Lung (tissue), 17 donors: ENCODE measurements at places on chromosomes 3 and 15. TPM values are rescaled to one million over a fixed set of nuclear protein-coding genes. Genes with fewer than 3 reads are reported as not detected.

CPOX gene
- total RNA-seq: 14.0 TPM

ARHGAP31 gene
- total RNA-seq: 45.8 TPM

ZNF80 gene
- total RNA-seq: not detected

RYK gene
- 35.8 TPM for total RNA-seq

ZNF774 gene
- 4.9 TPM for total RNA-seq

FGF7 gene
- total RNA-seq: 32.2 TPM

COL7A1 gene
- total RNA-seq: 18.7 TPM

TGM5 gene
- total RNA-seq: 0.15 TPM

CYP11A1 gene
- 0.97 TPM for total RNA-seq

MCTP2 gene
- total RNA-seq: 34.9 TPM

- DNase-seq: no peak
- no peaks in the 10 kb centered on the region for H3K36me3 ChIP-seq
- H3K27me3 ChIP-seq: no peaks in the 10 kb centered on the region
- no peak overlapping the region for H3K4me3 ChIP-seq
Measured at GRCh38 chr3:117610156-117610555, 900.6 kb downstream of the TUSC7 start.

- H3K36me3 ChIP-seq: no peaks in the 10 kb centered on the region
- H3K27me3 ChIP-seq: no peaks in the 10 kb centered on the region
- no peak overlapping the region for H3K27ac ChIP-seq
- no peaks in the 10 kb centered on the region for H3K4me1 ChIP-seq
Measured at GRCh38 chr3:130539005-130539404, 22.0 kb downstream of the COL6A6 start.

DNA sequence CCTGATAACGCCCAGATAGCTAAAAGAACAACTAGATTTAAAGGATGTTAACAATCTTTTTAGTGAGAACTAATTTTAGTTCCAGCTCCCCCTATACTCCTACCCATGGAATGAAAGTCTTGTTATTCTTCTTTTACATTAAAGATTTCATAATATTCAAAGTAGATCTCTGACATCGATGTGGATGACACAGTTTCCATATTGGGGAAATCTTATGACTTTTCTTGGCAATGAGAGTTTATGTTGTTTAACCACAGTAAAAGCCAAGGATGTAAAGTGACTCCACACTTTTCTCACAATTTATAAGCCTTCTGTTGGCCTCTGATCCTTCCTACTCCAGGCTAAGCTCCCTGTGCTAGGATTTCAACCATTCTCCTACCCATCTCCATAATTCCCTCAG, 332.6 kb upstream of the KCNMB2 start:
- peak overlapping the region; percentile 33 for H3K27ac ChIP-seq
- no peak for DNase-seq
- no peaks in the 10 kb centered on the region for H3K36me3 ChIP-seq
- H3K27me3 ChIP-seq: no peaks in the 10 kb centered on the region
- H3K4me1 ChIP-seq: peaks cover 2% of the 10 kb centered on the region

DNA sequence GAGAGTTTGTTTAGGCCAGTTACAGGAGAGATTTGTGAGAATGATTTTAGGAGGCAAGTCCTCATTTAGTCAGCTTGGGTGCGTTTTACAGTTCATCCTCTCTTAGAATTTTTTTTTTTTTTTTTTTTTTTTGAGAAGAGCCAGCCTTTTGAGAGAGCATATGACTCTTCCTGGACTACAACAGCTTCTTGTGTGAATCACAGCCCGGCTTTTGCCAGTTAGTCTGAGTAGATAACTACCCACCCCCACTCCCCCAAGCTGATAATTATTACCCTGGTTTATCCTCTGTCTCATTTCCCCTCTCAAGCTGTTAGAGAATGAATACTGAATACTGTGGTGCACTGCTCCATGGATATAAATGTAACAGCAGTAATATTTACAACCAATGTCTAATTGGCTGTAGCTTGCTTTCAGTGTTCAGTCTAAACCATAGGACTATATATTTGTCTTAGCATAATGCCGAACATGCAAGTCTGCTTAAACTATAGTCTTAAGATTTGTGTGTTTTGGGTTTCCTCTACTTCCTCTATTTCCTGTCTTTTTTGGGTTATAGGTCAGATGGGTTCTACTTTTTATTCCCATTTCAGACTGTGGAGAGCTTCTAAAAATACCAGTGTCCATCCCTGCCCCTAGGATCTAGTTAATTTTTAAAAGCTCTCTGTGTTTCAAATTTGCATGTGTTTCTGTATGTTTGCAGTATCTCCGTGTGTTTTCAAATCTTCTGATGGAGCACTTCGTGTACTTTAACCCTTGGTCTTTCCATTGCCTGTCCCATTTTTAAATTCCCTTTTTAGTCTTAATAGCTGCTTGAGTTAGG, 8.0 kb downstream of the CHD2 start:
- peak overlapping the region; percentile 84 for H3K27ac ChIP-seq
- H3K36me3 ChIP-seq: peaks cover 4% of the 10 kb centered on the region
- no peak overlapping the region for H3K4me3 ChIP-seq
- no peak for DNase-seq
- H3K4me1 ChIP-seq: peaks cover 22% of the 10 kb centered on the region

DNA sequence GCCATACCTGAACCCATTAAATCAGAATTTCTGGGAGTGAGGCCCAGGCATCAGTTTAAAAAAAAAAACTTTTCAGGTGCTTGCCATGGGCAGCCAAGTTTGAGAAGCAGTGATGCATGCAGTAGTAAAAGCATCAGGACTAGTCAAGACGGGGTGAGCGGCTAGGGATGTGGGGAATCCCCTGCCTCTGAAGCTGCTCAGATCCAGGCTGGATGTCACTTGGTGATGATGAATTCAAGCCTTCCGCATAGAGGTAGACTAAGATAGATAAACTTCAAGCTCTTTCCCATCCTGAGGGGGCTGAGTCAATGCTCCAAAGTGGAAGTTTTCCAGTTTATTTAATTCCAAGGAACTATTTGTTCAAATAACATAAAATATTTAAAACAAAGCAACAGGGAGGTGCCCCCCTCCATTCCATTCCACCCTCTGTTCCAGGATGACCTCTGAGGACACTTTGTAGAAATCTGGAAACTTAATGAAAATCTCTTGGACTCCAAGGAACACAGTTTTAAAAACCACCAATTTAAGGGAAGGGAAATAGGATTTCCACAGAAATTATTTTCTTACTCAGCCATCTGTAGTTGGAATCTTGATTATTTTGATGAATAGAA, 100.4 kb upstream of the NR2E3 start:
- no peak overlapping the region for H3K4me3 ChIP-seq
- no peak for DNase-seq
- H3K27me3 ChIP-seq: no peaks in the 10 kb centered on the region
- no peaks in the 10 kb centered on the region for H3K36me3 ChIP-seq
- no peak overlapping the region for H3K27ac ChIP-seq
- peaks cover 30% of the 10 kb centered on the region for H3K4me1 ChIP-seq

GRCh38 chr3:52794612-52795099, at the start of gene ITIH3:
Gene ITIH3 (plus strand): TSS chr3:52794796. CDS start chr3:52794804, 8 bp downstream.
- no peak within 1 kb of the TSS for H3K4me3 ChIP-seq
- H3K27me3 ChIP-seq: no peaks in the 10 kb centered on the region
- no peaks in the 10 kb centered on the region for H3K4me1 ChIP-seq
- H3K36me3 ChIP-seq: no peaks in the 10 kb centered on the region
- no peak for DNase-seq

DNA sequence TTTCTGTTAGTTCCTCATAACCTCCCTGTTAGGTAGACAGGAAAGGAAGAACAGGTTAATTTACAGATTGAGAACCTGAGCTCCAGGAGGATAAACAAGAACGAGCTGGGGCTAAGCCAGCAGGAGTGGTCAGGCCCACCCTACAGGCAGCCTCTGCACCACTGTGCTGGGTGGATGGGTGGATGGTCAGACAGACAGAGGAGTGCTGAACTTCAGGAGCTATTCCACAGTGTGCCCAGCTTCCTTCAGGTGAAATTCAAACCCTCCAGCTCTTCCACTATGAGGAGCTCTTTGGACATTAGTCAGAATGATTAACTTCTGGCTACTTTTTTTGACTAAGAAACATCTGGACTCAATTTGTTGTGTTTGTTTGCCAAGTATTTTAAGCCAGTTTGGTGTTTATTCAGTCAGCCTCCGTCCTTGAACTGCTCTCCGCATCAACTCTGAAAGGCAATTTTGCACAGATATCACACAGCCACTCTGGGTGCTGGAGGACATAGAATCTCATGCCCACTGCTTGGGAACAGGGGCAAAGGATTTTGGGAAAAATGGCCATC, 361.9 kb downstream of the CLSTN2 start:
- DNase-seq: no peak
- no peak overlapping the region for H3K27ac ChIP-seq
- H3K4me3 ChIP-seq: no peak overlapping the region
- H3K36me3 ChIP-seq: no peaks in the 10 kb centered on the region

DNA sequence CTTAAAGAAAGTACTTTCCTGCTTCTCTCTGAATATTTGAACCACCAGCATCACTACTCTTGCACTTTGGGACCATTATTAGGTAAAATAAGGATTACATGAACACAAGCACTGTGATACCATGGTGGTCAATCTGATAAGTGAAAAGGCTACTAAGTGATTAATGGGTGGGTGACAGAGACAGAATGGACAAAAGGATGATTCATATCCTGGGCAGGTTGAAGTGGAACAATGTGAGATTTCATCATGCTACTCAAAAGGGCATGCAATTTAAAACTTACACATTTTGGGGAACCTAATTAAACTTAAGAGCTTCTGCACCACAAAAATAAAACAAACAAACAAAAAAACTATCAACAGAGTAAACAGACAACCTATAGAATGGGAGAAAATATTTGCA, 172.0 kb upstream of the CD96 start:
- H3K36me3 ChIP-seq: no peaks in the 10 kb centered on the region
- H3K4me1 ChIP-seq: no peaks in the 10 kb centered on the region
- H3K27ac ChIP-seq: no peak overlapping the region
- no peaks in the 10 kb centered on the region for H3K27me3 ChIP-seq

- no peak overlapping the region for H3K27ac ChIP-seq
- no peaks in the 10 kb centered on the region for H3K27me3 ChIP-seq
- no peaks in the 10 kb centered on the region for H3K36me3 ChIP-seq
Measured at GRCh38 chr3:39207361-39208186, 15.2 kb upstream of the XIRP1 start.

DNA sequence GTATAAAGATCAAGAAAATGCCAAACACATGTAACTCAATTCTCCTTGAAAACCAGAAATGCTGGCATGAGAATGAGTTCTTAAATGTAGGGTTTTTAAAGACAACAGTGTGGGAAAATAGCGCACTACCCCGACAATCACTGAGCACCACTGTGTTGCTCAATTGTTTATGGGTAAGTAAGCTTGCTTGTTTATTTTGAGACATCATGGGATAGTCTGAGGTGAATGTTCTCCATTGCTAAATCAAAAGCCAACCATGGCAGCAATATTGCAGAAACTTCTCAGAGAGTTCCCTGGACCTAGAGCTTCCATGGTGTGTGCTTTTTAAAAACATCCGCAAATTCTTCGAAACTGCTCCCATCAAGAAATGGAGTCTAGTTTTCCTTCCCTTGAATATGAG, 62.7 kb downstream of the CERS3 start:
- no peak overlapping the region for H3K4me3 ChIP-seq
- H3K27ac ChIP-seq: no peak overlapping the region
- H3K36me3 ChIP-seq: no peaks in the 10 kb centered on the region

DNA sequence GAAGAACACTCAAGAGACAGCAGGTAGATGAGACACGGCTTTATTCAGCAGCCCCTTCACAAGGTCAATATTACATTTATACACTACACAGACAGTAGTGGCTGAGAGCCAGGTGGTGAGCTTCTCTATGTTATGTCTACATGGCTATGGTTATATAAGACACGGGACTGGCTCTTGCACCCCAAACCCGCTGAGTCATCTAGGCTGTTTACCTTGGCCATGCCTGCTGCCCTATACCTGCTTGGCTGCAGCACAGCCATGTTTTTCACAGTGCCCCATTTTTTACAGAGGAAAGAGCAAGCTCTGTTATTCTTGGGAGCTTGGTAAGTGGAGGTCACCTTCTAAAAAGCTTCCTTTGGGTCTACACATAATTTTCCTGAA, 231.6 kb downstream of the IGSF11 start:
- H3K4me3 ChIP-seq: no peak overlapping the region
- H3K4me1 ChIP-seq: no peaks in the 10 kb centered on the region
- no peak overlapping the region for H3K27ac ChIP-seq
- no peak for DNase-seq
- H3K27me3 ChIP-seq: no peaks in the 10 kb centered on the region

- H3K36me3 ChIP-seq: no peaks in the 10 kb centered on the region
- peak within 1 kb of the TSS; percentile 99 for H3K4me3 ChIP-seq
- H3K4me1 ChIP-seq: peaks cover 6% of the 10 kb centered on the region
- peak within 1 kb of the TSS; percentile 100 for H3K27ac ChIP-seq
Measured at GRCh38 chr15:72473614-72474465, at the start of gene ARIH1. Gene ARIH1 (plus strand): TSS chr15:72474330. CDS start chr15:72474640, 310 bp downstream.

- H3K27ac ChIP-seq: no peak within 1 kb of the TSS
- peak within 1 kb of the TSS; percentile 67 for H3K4me3 ChIP-seq
Measured at GRCh38 chr15:92655178-92655995, at the start of gene FAM174B. Gene FAM174B (minus strand): TSS chr15:92655775.

- H3K27me3 ChIP-seq: no peaks in the 10 kb centered on the region
- no peak overlapping the region for H3K27ac ChIP-seq
- H3K4me3 ChIP-seq: no peak overlapping the region
- H3K4me1 ChIP-seq: peaks cover 11% of the 10 kb centered on the region
- DNase-seq: peak; percentile 53
Measured at GRCh38 chr15:39106950-39107349, 473.9 kb upstream of the THBS1 start.

- no peaks in the 10 kb centered on the region for H3K4me1 ChIP-seq
- no peak overlapping the region for H3K4me3 ChIP-seq
- no peak for DNase-seq
- H3K27me3 ChIP-seq: no peaks in the 10 kb centered on the region
Measured at GRCh38 chr3:116517308-116517707, 72.0 kb upstream of the LSAMP start.

GRCh38 chr3:155791190-155791589, 14.9 kb downstream of the C3orf33 start:
- no peak overlapping the region for H3K4me3 ChIP-seq
- H3K36me3 ChIP-seq: peaks cover 7% of the 10 kb centered on the region
- H3K27me3 ChIP-seq: no peaks in the 10 kb centered on the region
- no peak for DNase-seq
- no peak overlapping the region for H3K27ac ChIP-seq

GRCh38 chr3:25663347-25663868, 1.3 kb downstream of the TOP2B start:
- H3K4me3 ChIP-seq: peak overlapping the region; percentile 60
- H3K4me1 ChIP-seq: peaks cover 25% of the 10 kb centered on the region
- no peaks in the 10 kb centered on the region for H3K27me3 ChIP-seq
- peak; percentile 21 for DNase-seq
- H3K27ac ChIP-seq: peak overlapping the region; percentile 93
- no peaks in the 10 kb centered on the region for H3K36me3 ChIP-seq
